ENCODE measurements at places on chromosomes 12 and 14. TPM values are rescaled to one million over a fixed set of nuclear protein-coding genes. Genes with fewer than 3 reads are reported as not detected.

GRCh38 chr14:61418746-61419145 is 97.4 kb downstream of the PRKCH start:
- DNase-seq = no peak

GRCh38 chr14:62133776-62134550 is 371.7 kb downstream of the SNAPC1 start:
- DNase-seq = no peak

Gene TMPRSS12
- not detected for polyA plus RNA-seq

Gene RERG
- polyA plus RNA-seq = 0.04 TPM

DNA sequence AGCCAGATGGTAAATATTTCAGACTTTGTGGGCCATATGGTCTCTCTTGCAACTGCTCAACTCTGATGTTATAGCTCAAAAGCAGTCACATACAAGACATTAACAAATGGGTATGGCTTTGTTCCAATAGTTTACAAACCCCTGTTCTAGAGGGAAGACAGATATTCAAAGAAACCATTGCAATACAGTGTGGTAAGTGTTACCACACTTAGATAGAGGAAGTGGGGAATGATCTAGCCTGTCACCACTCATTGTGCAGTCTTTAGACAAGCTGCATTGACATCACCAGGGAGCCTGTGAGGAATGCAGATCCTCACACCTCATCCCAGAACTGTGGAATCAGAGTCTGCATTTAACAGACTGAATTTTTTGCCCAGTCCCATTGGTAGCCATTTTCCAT is 80.0 kb upstream of the RGS6 start:
- DNase-seq = no peak

DNA sequence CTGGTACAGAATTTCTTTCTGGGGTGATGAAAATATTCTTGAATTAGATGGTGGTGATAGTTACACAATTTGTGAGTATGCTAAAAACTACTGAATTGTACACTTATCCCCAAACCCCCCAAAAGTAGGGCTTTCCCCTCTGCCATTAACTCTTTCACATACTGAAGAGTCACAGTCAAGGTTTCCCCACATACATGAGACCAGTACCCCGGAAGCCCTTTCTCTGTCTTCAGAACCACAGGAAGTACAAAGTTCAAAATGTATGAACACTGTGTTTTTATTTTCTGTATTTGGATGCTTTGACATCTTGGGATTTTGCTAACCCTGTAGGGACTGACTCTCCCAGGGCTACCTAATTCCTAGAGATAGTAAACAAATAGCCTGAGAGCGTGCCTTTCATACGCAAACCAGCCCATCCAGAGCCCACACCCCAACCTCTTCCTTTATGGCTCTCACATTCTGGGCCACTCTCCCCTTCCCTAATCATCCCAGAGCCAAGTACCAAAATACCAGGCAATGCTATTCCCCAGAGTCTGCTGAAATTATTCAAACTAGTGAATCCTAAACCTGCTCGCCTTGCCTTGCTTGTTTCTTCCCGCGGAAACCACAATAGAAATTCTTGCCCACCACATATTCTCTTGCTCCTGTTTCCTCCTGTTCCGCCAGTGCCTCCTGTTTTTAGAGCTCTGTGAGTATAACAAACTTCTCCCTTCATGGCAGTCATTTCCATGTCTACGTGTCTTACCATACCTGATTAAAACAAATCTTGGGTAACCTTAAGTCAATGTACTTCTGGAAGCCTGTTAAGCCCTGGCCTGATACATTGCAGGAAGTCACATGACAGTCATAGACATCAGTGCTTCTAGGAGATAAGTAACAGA is 524.8 kb downstream of the FUT8 start:
- DNase-seq = no peak

Gene TPCN1
- 31.9 TPM for polyA plus RNA-seq

DNA sequence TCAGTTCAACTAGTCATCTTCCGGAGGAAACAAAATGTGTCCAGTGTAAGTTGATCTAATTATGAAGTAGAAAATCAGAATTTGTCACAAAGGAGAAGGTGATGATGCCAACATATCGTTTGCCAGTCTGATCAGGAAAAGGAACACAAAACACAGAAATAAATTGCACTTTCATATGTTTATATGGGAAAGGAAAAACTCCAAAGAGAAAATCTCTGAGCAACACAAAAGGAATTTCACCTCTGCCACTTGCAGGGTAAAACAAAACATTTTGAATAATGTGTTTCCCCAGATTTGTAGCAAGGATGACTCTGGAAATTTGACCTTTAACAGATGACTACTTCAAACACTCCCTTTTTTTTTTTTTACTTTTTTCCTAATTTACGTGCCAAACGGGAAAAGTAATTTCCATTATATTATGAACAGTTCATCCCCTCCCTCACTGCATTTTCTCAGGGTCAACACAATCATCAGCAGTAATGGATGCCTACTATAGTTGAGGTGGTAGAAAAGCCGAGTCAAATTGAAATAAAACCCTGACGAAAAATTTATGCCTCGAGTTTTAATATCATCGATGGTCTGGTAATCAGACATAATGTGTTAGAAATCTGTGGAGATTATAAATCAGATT is 25.6 kb downstream of the MGAT4C start:
- DNase-seq = no peak

DNA sequence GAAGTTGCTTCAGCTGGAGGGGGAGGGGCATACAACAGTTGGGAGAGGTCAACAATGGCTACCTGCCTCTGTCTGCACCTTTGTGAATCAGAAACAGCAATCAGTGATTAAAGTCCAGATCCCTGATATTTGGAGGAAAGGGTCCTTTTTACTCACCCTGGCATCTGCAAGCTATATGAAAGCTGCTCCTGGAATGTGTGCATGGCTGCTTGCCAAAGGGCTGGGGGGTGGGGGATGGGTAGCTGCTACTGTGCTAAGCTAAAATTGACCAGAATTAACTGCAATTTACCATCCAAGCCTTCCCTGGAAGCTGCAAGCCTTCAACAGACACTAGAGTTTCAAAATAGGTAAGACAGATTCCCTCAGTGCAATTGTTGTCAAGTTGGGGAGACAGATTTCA is 13.5 kb upstream of the GTF2A1 start:
- DNase-seq = no peak

Gene TCL1A
- polyA plus RNA-seq = not detected

- DNase-seq = no peak
Observed at GRCh38 chr12:50110127-50110761, 1.8 kb upstream of the COX14 start.
